T-helper 1 cell treated with Interleukin-12 subunit alpha and Interleukin-12 subunit beta and Interleukin-4 antibody, amounts not matched to agents 30 ng/mL and 1 ng/mL, for 36 hours (primary cell): ENCODE measurements at places on chromosomes 7 and 10. TPM values are rescaled to one million over a fixed set of nuclear protein-coding genes. Genes with fewer than 3 reads are reported as not detected.

Gene TACC2
- total RNA-seq, result not detected in 2 replicates

Gene BTBD16
- not detected in 2 replicates for total RNA-seq

Gene HGF
- 0.44 and 0.54 TPM in 2 replicates for total RNA-seq

Gene CNPY1
- total RNA-seq, result not detected in 2 replicates

Gene NPSR1
- not detected in 2 replicates for total RNA-seq

Gene LRGUK
- total RNA-seq, result 0.27 TPM in 2 replicates

Gene MET
- total RNA-seq, result 0.61 and 0.71 TPM in 2 replicates

Gene PSD
- 2.4 and 3.7 TPM in 2 replicates for total RNA-seq

Gene PIK3AP1
- 6.1 and 6.3 TPM in 2 replicates for total RNA-seq
